ENCODE measurements at places on chromosomes 7 and 10. TPM values are rescaled to one million over a fixed set of nuclear protein-coding genes. Genes with fewer than 3 reads are reported as not detected.

- no peak for DNase-seq
Observed at GRCh38 chr10:76430061-76430645, 998.7 kb downstream of the LRMDA start.

DNA sequence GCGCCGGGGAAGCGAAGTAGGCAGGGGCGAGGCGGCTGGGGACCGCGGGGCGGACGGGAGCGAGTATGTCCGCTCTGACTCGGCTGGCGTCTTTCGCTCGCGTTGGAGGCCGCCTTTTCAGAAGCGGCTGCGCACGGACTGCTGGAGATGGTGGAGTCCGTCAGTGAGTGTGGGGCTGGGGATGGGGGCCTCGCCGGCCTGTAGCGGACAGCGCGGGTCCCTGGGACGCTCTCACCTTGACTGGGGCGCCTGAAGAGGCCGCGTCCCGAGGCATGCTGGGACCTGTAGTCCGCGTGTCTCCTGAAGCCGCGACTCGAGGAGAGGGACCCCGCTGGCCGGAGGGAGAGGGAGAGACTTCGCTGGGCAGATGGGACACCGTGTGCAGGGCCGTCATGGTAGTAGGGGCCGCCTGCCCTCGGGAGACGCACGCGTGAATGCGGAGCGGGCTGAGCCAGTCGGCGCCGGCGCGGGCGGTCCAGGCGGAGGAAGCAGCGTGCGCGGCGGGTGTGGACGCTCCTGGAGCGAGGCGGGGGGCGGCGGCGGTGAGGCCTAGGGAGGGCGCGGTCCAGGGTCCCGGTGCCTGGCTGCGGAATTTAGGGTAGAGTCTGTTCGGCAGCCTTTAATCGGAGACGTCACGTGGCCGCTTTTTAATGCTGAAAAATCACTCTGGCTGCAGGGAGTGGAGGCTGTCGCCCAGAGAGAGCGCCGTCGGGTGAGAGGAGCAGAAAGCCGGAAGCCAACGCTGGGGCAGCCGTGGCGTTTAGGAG is at the start of gene NDUFB2:
NDUFB2 (plus strand) TSS at position 29 of the 767 bp plus-strand sequence; CDS start at position 66, 37 bp downstream.
- peak; percentile 98 for DNase-seq

- no peak for DNase-seq
Observed at GRCh38 chr10:84337199-84337598, 8.8 kb downstream of the CCSER2 start.

Gene SAMD9L
- 12.4 TPM for total RNA-seq

- no peak for DNase-seq
Observed at GRCh38 chr10:34217524-34217923, 597.6 kb downstream of the PARD3 start.

DNA sequence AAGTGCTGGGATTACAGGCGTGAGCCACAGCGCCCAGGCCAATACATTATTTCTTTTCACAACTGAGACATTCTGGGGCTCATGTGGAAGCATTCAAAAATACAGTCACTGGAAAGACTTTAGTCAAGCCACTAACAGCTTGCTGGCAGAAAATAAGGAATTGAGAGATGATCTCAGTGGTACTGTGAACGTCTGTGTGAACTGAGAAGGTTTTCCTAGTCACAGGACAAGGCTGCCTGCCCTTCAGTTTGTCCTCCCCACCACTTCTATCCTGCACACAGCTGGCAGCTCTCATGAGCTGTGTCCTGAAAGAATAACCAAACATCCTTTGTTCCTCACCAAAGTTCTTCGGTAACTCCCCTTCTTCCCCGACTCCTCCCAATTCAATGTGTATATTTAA is 31.3 kb upstream of the ITGA8 start:
- DNase-seq = no peak

Gene SLC35B4
- total RNA-seq = 24.0 TPM

DNA sequence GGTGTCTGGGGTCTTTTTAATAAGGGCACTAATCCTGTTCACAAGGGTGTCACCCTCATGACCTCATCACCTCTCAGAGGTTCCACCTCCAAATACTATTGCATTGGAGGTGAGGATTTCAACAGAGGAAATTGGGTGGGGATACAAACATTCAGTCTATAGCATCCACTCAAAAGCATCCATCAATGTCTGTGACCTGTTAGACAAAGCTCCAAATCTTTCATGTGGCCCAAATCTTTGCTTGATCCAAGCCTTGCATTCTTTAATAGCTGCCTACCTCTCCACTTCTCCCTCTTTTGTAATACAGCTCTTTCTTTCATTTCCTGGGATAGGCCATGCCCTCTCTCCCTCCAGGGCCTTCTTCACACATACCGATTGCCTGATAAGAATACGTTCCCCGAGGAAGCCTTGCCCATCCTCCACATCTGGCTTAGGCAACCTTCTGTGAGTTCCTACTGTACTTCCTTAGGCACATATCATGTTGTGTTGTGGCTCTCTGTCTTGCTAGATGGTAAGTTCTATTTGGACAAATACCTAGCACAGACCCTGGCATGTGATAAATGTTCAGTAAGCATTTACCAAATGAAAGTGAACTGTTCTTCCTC is 66.1 kb downstream of the CREM start:
- no peak for DNase-seq

GRCh38 chr7:31545549-31545948 is 31.7 kb downstream of the ITPRID1 start:
- DNase-seq = no peak

DNA sequence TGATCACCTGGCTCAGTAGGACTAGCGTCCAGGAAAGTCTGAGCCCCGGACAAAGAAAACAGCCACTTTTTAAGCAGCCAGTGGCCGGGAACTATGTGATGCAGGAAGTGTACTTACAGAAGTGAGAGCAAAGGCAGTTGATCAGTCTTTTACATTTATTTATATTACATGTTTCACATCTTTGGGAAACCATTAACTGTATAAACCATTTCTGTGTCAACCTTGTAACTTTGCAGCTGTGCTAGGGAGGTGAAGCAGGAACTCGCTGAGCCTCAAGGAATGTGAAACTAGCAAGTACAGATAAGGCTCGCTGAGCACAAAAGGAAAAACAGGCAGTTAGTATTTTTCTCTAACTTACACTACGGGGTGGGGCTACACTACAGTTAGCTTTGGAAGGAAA is 39.9 kb upstream of the HECW1 start:
- no peak for DNase-seq

Gene KCNIP2
- total RNA-seq = 151 TPM

GRCh38 chr7:158827411-158828132 is 1.7 kb downstream of the ESYT2 start:
- DNase-seq = no peak

GRCh38 chr10:1206101-1206500 is 149.9 kb downstream of the WDR37 start:
- DNase-seq = no peak

GRCh38 chr10:3948843-3949242 is 163.8 kb upstream of the KLF6 start:
- no peak for DNase-seq

Gene ATXN7L1
- total RNA-seq = 23.8 TPM

Gene ATP5MK
- 348 TPM for total RNA-seq

- no peak for DNase-seq
Observed at GRCh38 chr10:28849821-28850220, 172.5 kb downstream of the BAMBI start.

GRCh38 chr7:34928052-34928451 is 109.2 kb downstream of the DPY19L1 start:
- DNase-seq = no peak

GRCh38 chr10:101818872-101819633 is 809 bp upstream of the OGA start:
- no peak for DNase-seq

Gene WEE2
- not detected for total RNA-seq

- DNase-seq = peak; percentile 28
Observed at GRCh38 chr7:100432053-100432452, 2.4 kb downstream of the MEPCE start.

Gene SPDYE16
- not detected for total RNA-seq

DNA sequence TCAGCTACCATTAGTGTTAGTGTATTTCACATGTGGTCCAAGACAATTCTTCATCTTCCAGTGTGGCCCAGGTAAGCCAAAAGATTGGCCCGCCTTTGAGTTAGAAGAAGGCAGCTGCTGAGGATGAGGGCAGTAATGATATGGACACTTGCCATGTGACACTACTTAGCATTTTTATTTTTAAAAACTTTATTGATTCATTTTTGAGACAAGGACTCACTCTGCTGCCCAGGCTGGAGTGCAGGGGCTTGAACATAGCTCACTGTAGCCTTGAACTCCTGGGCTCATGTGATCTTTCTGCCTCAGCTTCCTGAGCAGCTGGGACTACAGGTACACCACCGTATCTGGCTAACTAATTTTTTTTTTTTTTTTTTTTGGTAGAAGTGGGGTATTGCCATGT is 12.3 kb upstream of the ACTR3B start:
- DNase-seq = no peak

DNA sequence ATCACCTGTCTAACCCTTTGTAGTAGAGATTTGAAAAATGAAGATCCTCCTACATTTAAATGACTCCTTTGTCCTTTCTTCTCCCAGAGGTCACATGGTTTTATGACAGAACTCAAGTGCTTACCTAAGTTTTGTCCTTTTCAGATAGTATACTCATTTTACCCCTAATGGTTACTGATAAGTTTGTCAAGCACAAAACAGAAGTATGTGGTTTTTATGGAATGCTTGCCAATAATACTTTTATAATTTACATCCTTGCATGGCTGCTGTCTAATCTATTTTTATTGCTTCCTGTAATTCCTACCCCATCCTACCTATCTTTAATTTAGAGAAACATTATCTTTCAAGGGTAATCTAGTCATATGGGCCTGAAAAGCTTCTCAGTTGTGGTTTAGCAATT is 37.5 kb downstream of the HELLS start:
- no peak for DNase-seq

Gene VKORC1L1
- total RNA-seq = 147 TPM

GRCh38 chr7:152633504-152633903 is 42.4 kb downstream of the XRCC2 start:
- no peak for DNase-seq

- DNase-seq = no peak
Observed at GRCh38 chr7:65411249-65411648, 37.6 kb downstream of the ZNF92 start.

GRCh38 chr10:104327745-104328645 is 10.3 kb downstream of the ITPRIP start:
- peak; percentile 84 for DNase-seq

Gene C10orf67
- total RNA-seq = not detected

DNA sequence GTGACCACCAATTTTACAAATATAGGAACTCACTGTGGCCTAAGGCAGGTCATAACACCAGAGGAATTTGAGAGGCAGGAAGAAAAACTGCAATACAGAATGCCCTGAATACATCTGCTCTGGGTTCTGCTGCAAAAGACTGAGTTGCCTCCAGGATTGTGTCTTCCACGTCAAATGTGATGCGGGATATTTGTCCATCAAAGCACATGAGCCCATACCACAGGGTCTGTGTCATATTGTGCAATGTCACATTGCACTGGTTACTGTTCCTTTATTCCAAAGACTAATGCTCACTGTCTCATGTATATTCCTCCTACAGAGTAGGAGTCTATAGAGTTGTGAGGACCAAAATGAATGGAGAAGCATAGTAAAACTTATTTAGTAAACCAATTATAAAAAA is 58.6 kb upstream of the ABCB4 start:
- no peak for DNase-seq

GRCh38 chr10:51619365-51619764 is 80.0 kb downstream of the CSTF2T start:
- no peak for DNase-seq

Gene MKX
- 0.55 TPM for total RNA-seq

DNA sequence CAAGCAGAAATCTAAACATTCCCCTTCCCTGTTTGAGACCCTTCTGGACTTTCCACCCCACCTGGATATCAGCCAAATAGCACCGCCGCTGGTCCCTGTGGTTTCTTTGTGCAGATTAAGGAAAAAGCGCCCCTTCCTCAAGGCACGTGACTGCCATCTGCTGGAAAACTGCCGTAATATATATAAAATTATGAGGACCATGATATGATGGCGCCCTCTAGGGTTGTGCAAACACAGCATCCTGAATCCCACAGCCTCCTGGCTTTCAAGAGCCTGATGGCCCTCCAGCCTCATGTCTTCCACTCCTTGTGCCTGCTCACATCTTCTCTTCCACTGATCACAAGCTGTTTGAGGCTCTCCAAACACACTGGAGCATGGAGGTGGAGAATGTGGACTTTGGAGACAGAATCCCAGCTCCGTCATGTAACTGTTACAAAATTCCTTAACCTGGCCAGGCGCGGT is 121.3 kb downstream of the MYL10 start:
- DNase-seq = no peak

Gene FKBP9
- 113 TPM for total RNA-seq

DNA sequence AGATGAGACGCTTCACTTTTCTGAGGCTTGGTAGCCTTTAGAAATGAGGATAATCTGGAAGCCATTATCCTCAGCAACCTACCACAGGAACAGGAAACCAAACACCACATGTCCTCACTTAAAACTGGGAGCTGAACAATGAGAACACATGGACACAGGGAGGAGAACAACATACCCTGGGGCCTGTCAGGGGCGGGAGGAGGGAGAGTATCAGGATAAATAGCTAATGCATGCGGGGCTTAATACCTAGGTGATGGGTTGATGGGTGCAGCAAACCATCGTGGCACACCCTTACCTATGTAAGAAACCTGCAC is 48.9 kb downstream of the LRGUK start:
- no peak for DNase-seq

Gene CTAGE6
- total RNA-seq = 0.29 TPM

- DNase-seq = no peak
Observed at GRCh38 chr7:32170838-32171237, 100.6 kb upstream of the PDE1C start.

- DNase-seq = no peak
Observed at GRCh38 chr7:1269336-1269890, 36.7 kb downstream of the UNCX start.

DNA sequence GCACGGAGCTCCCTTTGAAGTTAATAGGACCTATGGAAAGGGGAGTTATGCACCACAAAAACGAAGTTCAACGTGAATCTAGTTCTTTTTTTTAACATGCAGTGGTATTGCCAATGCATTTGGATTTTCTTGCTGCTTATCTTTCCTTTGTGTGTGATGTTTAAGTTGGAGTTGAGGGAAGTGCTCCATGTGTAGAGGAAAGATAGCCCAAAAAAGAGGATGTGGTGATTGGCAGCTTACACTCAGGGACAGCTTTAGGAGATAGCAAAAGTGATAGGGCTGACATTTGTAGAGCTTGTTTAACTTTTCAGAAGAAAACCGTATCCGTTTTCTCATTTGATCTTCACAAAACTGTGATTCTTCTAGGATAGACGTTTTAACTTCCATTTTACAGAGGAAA is 101.3 kb downstream of the MDFIC start:
- DNase-seq = no peak

Gene MTPN
- 103 TPM for total RNA-seq

GRCh38 chr10:27433976-27434375 is 70.1 kb upstream of the RAB18 start:
- no peak for DNase-seq
